Activated gamma-delta T cell treated with anti-CD3 and anti-CD28 coated beads, Interleukin-2, amount 50 U/mL, for 16 hours (primary cell): ENCODE measurements at places on chromosomes 7 and 10.

DNA sequence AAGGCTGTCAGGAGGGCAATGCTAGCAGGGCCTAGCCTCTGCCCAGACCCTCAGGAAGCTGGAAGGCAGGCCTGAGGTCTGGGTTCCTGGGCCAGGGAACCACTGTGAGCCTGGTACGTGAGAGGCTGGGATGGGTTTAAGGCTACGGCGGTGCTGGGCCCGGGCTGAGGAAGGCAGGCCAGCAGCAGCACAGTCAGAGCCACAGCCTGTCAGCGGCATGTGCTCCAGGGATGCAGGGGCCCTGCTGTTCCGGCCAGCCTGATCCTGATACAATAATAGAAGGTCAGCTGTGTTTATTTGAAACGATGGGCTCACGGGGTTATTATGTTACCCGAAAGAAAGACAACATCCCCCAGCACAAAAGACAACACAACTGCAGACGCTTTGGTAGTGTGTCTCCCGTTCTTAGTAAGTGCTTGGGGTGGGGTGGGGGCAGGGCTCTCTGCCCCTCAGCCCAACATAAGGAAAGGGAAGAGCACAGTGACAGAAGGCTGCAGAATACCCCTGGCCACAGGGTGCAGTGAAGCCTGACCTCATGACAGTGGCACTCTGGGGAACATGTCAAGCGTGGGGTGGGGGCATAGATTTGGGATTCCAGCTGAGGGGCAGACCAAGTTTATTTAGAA, 95.0 kb downstream of the COL13A1 start:
- no peak for DNase-seq

DNA sequence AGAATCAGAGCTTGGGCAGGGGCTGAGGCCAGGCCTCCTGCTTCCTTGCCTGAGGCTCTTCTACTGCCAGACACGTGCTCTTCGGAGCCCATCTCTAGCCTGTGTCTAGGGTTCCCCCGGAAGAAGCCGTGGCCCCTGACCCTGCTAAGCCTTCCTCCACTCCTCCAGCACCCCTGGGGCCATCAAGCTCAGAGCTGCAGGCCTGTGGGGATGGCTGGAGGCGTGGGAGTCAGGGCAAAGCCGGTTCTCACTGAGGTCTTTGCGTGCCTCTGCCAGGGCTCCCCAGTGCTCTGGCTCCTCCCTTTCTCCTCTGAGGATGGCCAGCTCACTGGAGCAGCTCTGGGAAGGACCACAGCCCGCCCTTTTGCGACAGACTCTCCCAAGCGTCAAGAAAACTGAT, 34.4 kb downstream of the GHRHR start:
- DNase-seq = no peak

GRCh38 chr7:14690486-14690885, 212.1 kb downstream of the DGKB start:
- no peak for DNase-seq

DNA sequence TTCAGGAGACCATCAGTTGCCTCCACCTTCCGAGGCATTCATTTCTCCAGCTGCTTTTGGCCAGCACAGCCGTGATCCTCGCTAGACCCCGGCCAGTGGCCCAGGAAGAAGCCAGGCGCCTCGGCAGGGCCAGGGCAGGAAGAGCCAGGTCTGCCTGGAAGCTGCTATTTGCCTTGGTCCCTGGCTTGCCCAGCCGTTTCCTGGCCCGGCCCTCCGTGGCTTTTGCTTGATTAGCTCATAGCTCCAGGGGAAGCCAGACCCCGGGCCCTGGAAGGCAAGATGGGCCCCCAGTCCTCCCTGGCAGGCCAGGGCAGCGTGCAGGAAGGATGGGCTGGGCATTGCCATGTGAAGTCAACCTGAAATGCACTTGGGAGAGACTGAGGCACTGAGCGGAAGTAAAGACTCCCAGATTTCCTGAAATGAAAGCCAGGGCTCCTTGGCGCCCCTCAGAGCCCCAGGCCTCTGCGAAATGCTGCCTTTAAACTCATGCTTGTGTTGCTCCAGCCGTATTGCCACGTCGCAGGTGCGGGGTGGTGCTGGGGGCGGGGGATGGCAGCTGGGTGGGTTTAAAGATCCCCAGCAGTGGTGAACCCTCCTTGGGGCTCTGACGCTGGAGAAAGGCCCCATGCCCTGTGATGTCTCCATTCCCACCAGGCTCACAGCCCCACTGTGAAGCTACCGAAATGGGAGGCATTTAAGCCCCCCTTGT, 160.6 kb downstream of the GRK5 start:
- no peak for DNase-seq

GRCh38 chr7:30135301-30136116, 723 bp downstream of the MTURN start:
- DNase-seq = peak; percentile 31

- no peak for DNase-seq
Observed at GRCh38 chr7:114466917-114467316, 52.3 kb downstream of the FOXP2 start.

DNA sequence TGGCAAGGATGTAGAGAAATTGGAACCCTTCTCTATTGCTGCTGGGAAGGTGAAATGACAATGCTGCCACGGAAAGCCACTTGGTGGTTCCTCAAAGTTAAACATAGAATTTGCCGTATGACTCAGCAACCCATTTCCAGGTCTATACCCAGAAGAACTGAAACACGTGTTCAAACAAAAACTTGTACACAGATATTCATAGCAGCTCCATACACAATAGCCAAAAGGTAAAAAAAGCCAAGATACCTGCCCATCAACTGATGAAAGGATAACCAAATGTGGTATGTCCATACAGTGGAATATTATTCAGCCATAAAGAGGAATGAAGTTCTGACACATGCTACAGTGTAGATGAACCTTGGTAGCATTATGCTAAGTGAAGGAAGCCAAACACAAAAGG, 39.1 kb downstream of the LHPP start:
- DNase-seq = no peak
